Mucosa of descending colon (tissue), 3 donors: ENCODE measurements at places on chromosomes 13 and 19. TPM values are rescaled to one million over a fixed set of nuclear protein-coding genes. Genes with fewer than 3 reads are reported as not detected.

DNA sequence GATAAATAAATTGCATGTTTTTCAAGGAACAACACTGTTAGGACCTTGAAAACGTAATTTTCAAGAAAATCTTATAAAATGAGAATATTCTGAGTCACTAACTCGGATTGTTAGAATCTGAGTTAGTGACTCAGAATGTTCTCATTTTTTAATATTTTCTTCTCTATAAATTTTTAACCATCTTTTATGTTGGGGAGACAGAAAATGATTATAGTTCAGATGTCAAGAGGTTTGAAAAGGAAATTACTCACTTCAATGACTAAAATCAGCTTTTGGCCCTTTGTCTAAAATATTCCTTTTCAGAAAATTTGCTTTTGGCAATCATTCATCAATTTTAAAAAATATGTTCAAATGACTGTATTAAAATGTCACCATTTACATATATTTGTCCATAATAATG, 264.2 kb upstream of the EDNRB start:
- DNase-seq, result no peak

Gene CD209
- 17.2 TPM for total RNA-seq

DNA sequence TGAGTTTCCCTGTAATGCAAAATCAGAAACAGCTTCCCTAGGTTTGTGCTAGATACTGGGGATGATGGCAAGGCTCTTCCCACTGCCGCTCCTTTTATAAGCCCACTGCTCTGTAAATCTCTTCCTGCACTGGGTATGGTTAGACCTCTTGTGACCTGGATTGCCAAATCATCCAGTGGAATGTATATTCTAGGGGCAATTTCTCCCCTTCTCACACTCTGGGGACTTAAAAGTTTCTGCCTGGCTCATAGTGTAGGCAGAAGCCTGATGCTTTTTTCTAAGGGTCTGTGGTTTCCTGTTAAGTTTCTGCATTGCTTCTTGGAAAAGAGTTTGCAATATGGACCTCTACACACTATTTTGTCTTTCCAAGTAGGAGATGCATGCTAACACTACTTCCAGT, 1582.0 kb upstream of the PCDH20 start:
- DNase-seq, result no peak

GRCh38 chr19:32566246-32566830, 14.7 kb upstream of the PDCD5 start:
- DNase-seq, result no peak

DNA sequence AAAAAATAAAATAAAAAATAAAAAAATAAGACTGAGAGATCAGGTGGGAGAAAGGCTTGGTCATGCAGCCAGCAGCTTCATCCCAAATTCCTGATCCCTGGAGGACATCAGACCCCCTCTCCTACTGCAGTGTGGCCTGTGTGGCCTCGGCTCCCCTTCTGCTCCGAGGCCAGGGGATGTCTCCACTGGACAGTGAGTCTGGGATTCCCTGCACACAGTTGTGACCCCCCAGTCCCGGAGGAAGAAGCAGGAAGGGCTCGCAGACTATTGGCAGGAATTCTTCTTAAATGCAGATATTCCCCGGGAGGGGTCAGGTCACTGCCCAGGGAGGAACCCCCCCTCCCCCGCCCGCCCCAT, 41.9 kb downstream of the ZNF627 start:
- DNase-seq, result no peak

DNA sequence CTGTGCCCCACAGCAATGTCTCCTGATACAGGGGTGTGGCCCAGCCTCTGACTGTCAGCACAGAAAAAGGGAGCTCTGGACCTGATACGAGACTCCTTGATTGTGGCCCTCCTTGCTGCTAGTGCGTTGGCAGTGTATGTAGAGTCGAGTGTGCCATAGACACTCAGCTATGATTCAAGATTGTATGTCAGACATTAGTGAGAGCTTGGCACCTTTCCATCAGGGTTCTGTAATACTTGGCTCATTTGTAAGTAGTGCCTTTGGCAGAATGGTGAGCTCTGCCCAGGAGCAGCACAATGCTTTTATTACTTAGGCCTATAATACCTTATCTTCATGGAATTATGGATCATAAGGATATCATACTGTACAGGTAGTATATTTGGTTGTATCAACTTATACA, 83.4 kb downstream of the ATP8A2 start:
- no peak for DNase-seq

DNA sequence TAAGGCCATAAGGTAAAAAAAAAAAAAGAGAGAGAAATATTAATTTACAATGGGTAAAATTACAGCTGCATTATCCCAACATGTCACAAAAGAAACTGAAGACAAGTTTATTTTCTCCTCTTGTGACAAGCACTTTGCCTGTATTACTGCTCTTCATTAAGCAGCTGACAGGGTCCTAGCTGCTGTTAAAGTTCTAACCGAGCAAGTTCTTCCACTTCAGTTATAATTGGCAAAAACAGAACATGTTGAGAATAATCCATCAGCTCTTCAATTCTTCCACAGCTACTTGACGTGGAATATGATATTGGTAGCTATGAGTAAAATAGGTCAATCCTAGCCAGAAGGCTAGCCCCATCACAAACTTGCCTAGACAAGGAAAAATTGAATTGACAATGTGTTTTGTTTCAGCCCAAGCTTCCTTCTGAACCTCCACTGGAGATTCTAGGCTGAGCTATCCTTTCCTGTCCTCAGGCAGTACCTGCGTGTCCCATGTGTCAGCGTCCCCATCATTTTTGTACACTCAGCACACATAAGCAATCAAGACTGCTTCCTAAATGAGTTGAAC, 32.2 kb upstream of the DOCK9 start:
- DNase-seq, result no peak

- DNase-seq, result no peak
Observed at GRCh38 chr13:84741253-84741652, 859.0 kb upstream of the SLITRK1 start.

DNA sequence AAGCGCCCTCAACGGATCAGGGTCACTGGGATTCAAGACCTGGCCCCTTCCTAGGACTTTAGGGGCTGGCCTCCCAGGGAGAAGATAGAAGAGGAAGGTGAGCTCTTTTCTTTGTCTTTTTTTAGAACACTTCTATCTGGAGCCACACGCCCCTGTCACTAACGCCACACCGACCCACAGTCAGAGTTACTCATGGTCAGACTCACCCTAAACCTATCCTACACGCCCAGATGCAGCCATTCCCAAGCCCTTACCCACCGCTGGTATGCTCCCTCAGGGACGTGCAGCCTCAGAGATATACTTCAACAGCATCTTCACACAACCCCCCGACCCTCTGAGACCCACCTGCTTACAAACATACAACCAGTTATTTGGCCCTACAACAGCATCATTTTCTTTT, 29.9 kb upstream of the MUC16 start:
- DNase-seq, result no peak

Gene ATF5
- 16.1 TPM for total RNA-seq

DNA sequence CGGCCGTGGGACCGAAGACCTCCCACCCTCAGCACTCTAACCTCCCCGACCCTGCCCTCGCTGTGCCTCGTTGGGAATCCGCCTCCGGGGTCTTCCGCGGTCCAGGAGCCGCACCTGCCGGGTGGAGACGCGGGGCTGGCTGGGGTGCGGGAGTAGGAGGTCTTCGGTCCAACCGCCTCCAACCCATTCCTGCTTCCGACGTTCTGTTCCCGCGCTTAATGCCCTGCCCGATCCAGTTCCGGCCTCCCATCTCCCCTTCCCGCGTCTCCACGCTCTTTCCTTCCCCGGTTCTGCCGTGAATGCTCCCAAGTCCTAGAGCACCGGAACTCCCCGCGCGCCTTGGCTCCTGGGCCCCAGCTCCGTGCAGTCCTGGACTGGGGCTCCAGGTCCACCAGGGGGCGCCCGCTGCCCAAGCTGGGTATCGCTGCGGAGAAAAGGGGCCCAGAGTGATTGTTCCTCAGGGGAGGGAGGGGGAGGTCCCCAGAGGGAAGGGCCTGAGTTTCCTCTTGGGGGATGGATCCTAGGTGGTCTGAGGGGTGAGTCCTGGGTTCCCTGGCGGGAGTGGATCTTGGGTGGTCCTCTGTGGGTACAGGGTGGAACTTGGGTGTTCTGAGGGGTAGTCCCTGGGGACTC, 14.1 kb upstream of the TNFSF9 start:
- peak; percentile 92 for DNase-seq

Gene F7
- 0.19 TPM for total RNA-seq

Gene CDX2
- 349 TPM for total RNA-seq

Gene SELENOV
- total RNA-seq, result not detected

- DNase-seq, result no peak
Observed at GRCh38 chr13:43584751-43585150, 202.0 kb downstream of the ENOX1 start.

Gene C19orf33
- 235 TPM for total RNA-seq

- no peak for DNase-seq
Observed at GRCh38 chr19:32196690-32197420, 148.6 kb upstream of the ZNF507 start.

DNA sequence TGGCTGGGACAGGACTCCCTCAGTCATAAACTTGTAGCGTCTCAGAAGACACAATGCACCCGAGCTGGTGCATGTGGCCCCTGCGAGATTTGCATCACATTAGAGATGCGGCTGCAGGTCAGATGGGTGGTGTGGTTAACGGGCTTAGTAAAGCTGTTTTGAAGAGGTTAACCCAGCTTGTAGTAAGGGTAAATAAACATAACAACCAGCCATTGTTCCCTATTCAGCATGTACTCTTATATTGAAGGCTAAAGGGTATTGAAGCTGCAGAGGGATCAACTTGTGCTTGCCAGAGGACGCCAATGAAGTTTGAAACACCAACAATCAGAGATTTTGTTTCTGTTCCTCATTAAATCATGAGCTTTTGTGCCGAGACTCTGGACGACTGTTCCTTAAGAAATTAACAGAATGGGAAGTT, 79.4 kb downstream of the ZIC5 start:
- DNase-seq, result no peak

DNA sequence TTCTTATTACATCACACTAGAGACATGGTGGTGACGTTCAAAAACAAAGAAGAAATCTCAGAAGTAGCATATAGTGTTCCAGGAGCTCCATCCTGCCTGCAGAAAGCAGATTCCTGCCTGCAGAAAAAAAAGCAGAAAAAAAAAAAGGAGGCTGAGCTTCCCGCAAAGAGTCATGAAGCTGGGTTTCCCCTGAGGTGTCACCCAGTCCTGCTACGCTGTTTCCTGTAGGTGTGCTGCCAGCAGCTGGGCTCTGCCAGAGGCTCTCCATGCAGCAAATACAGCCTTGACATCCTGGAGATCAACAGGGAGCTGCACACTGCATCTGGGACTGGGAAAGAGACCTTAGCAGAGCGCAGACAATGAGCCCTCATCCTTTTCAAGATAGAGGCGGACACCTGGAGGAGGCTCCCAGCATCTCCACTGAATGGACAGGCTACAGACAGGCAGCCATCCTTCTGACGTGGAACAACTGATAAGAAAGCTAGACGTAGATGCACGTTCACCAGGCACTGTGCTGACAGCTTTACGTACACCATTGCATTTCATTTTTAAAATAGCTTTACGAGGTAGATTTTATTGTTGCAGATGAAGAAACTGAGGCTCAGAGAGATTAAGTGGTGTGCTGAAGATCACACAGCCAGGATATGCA, 350.9 kb downstream of the FOXO1 start:
- peak; percentile 19 for DNase-seq

Gene RASAL3
- total RNA-seq, result 5.2 TPM
